ENCODE measurements at places on chromosomes 16 and 17. TPM values are rescaled to one million over a fixed set of nuclear protein-coding genes. Genes with fewer than 3 reads are reported as not detected.

GRCh38 chr17:45090711-45091110 is 29.6 kb downstream of the NMT1 start:
- no peak for DNase-seq

- DNase-seq = no peak
These were observed 88.5 kb upstream of the TOB1 start for GRCh38 chr17:50954641-50955121.

The CD300A gene
- total RNA-seq = not detected

The PRSS22 gene
- not detected for total RNA-seq

The CSH2 gene
- not detected for total RNA-seq
